SK-N-SH treated with all-trans-retinoic acid at 6 μM for 48 hours (cell line): ENCODE measurements at places on chromosomes 12 and 14.
A peak's percentile ranks its signal among the peaks of the same experiment; 100 is the strongest.

GRCh38 chr12:132402831-132403416, 73.5 kb upstream of the GALNT9 start:
- ATAC-seq: no peak

DNA sequence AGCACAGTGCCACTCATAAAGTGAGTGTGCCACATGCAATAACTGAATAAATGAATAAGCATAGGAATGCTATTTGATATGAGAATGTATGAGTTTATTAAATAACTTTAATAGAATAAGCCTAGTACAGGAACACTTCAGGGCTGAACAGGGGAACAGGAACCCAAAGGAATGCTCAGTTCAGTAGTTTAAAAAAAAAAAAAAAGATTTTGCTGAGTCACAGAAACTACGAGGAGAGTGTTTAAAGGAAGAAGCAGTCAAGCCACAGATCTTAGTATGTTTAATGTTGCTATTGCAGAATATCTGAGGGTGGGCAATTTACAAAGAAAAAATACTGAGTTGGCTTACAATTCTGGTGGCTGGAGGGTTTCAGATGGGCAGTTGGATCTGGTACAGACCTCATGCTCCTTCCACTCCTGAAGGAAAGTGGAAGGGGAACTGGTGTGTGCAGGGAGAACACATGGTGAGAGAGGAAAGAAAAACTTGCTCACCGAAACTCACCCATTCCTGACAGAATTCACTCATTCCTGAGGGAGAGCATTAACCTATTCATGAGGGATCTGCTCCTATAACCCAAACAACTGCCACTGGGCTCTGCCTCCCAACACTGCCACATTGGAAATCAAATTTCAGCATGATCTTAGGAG, 880.3 kb upstream of the MGAT4C start:
- ATAC-seq: peak; percentile 94

DNA sequence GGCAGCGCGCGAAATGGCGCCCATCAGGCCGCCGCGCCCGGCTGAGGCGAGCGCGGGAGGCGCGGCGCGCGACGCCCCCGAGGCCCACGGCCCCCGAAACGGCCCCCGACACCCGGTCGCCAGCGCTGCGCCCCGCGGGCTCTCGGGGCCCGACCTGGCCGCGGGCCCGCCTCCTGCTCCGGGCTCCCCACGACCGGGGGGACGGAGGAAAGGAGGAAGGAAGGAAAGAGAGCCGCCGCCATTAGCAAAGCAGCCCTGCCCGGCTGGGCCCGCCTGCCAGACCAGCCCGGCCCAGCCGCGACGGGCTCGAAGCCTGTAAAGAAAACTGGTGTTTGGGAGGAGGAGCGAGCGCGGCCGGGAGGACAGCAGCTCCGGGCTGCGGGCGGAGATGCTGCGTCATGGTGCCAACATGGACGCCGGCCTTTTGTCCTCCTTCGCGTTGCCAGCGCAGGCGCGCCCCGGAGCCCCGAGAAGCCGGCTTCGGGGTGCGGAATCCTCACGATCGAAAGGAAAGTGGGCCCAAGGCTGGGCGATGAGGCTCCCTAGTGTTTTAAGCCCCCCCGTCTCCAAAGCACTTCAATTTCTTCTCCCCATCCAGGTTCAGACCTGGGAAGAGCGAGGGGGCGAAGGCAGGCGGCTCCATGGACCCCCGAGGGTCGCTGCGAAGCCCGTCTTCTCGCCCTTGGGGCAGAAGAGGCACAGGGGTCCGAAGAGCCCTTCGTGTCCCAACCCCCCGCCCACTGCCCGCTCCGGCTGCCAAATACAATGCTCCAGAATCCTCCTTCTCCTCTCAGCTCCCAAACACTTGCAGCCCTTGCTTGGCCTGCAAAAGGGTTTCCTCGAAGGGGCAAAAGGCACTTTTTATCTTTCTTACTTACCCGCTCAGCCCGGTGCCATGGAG, 2.9 kb upstream of the SETD1B start:
- ATAC-seq: no peak

GRCh38 chr12:50107416-50108268, 3.8 kb downstream of the GPD1 start:
- no peak for ATAC-seq

GRCh38 chr12:67853204-67853603, 136.0 kb upstream of the IFNG-AS1 start:
- no peak for ATAC-seq

GRCh38 chr12:19194963-19195362, 65.4 kb downstream of the PLEKHA5 start:
- no peak for ATAC-seq

DNA sequence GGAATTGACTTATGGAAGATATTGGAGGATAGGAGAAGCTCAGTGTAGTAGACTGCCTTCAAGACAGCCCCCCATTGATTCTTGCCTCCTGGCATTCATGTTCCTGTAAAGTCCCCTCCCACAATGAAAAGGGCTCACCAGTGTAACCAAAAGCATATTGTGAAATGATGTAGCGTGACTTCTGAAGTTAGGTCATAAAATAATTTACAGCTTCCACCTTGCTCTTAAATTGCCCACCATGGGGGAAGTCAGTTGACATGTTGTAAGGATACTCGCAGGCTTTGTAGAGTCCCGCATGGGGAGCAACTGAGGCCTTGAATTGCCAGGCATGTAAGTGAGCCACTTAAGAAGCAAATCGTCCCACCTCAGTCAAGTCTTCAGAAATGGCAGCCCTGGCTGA, 25.1 kb downstream of the GTSF1 start:
- ATAC-seq: no peak

DNA sequence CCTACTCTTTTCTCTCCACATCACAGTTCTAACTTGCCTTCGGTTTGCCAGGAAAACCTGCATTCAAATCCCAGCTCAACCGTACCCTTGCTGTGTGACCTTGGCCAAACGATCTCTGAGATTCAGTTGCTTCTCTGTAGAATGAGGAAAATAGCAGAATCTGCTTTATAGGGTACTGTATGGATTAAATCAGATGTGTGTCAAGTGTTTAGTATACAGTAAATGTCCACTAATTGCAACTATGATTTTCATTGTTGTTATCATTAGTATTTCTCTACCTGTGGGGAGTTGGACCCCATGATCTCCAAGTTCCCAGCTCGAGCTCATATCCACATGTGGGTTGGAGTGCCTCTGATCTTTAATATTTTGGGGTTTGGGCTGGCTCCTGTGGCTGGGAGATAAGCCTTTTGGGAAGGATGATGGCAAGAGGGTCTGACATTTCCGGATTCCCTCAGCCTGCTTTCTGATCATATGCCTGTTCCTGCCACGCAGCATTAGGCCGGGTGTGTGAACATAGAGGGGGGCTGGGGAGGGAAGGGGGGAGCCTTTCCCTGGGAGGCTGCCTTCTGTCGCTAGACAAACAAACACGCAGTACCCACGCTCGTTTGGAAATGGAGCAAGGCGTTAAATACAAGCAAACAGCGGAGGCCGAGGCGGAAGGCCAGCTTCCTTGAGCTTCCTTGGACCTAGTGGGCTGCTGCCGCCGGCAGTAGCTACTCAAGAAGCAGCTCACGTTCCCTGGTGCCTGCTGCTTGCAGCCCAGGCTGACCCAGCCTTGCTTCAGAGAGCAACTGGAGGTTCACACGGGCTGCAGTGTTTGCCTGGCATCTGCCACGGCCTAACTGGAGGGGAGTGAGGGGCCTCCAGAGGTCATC, 213.5 kb upstream of the LHX5 start:
- no peak for ATAC-seq

- peak; percentile 81 for ATAC-seq
Measured at GRCh38 chr12:62934239-62934798, 631 bp downstream of the PPM1H start.

DNA sequence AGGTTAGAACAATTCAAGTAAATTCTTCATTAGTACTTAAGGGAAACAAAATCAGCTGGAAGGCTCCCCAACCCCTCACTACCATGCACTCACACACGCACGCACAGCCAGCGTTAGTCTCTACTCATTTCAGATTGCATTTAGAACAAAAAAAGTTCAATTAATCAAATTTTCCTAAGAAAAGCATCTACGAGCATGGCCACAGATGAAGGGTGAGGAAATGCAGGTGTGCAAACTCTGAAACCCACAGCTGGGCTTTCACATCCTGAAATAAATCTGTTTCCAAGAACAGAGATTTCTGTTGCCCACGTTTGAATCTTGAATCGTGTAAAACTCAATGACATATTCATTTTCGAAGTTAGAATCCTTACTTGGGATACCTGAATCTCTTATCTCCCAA, 62.6 kb downstream of the SEL1L start:
- ATAC-seq: no peak

DNA sequence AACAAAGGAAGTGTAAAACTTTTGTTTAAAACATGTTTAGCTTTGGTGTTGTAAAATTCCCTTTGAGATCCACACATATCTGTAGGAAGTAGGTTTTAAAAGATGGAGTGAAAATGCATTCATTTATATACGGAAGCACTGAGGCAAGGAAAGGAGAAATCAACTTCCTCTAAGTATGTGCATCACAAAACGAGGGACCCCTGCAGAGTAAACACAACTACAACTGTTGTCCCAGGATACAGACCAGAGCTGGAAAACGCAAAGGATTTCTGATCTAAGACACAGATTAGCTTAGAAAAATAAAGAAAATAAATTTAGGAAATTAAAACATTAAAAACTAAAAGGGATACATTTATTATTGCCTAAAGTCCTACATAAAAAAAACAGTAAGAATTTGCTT, 297.6 kb downstream of the MED13L start:
- ATAC-seq: no peak

DNA sequence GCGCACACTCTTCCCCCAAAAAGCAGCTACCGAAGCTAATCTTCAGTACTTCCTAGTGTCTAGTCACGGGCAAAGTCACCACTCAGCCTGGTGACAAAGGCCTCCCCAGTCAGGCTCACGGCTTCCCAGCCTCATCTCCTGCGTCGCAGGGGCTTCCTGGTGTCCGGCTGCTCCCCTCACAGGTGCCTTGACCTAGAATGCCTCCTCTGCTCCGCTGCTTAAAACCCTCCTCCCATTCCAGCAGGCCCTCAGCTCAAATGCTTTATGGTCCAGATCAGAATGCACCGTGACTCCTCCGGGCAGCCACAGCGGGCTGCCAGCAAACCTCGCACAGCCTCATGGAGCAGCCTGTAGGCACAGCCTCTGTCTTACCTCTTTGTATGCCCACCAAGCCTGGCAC, 53.1 kb downstream of the PRIMA1 start:
- ATAC-seq: no peak

- no peak for ATAC-seq
Measured at GRCh38 chr14:78479127-78479780, 309.1 kb downstream of the NRXN3 start.
